LoVo (cell line): ENCODE measurements at places on chromosomes 16 and 17.

DNA sequence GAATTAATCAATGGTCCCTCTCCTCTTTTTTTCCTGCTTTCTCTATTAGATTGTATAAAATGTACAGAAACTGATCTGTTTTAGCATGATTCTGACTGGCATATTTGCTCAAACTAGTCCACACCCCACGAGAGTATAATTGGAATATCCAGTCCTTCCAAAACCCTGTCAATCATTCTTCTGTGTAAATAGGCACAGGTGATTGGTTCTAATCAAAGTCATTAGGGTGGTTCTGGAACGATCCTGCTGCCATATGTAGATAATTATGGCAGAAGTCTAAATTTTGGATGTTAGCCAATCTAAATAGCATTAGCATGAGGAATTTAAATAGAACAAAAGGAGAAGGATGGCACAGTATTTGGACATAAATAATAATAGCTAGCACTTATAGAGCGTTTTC is 165.7 kb downstream of the SHISA6 start:
- DNase-seq, result no peak

- no peak for DNase-seq
These were observed 22.6 kb downstream of the TBX2 start for GRCh38 chr17:61422116-61422799.

- DNase-seq, result peak; percentile 43
These were observed 802 bp downstream of the SETD6 start for GRCh38 chr16:58515871-58516767.

GRCh38 chr16:20944861-20945574 is 44.4 kb downstream of the LYRM1 start:
- no peak for DNase-seq

- DNase-seq, result no peak
These were observed 262.2 kb upstream of the PMFBP1 start for GRCh38 chr16:72434159-72434558.

DNA sequence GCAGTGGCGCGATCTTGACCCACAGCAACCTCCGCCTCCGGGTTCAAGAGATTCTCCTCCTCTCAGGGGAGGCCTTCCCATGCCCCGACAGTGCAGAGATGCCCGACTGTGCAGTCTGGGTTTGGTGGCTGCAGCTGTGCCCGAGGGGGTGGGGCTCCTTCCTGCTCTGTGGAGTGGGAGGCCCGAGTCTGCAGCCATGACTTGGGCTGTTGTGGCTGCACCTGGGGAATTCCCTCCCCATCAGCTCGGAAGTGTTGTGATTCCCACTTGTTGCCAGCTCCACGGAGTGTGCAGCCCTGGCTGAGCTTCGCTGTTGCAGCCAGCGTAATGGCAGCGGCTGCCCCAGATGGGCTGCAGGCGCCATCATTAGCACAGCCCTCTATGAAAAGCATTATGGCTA is 66.4 kb upstream of the SMIM36 start:
- no peak for DNase-seq

- DNase-seq, result no peak
These were observed 30.2 kb downstream of the SPHK1 start for GRCh38 chr17:76414334-76415295.

GRCh38 chr16:10765772-10766171 is 22.1 kb downstream of the NUBP1 start:
- no peak for DNase-seq

GRCh38 chr17:39750131-39751015 is 12.6 kb downstream of the GRB7 start:
- peak; percentile 89 for DNase-seq

DNA sequence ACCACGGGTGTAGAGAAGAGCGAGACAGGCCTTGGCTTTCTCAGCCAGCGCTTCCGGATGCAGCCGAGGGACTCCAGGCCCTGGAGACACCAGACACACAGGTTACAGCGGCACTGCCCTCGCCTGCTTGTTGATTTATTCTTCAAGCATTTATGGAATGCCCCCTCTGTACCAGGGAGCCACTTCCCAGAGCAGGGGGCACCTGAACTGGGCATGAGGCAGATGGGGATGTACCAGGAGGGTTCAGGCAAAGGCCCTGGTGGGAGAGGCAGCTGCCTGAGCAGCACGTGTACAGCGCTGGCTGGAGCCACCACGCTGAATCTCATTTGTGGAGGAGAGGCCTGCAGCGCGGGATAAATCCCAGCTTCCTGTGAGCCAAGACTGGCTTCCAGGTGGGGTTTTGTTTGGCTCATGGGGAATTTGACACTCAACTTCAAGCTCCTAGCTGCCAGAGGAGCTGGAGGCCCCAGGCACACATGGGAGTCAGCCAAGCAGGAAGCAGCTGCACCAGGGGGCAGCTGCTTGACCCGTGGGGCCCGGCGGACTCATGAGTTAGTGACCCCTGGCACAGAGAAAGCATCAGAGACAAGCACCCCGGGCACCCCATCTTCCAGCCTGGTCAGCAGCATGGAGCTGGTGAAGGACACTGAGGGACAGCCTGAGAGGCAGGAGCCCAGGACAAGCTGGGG is 59.7 kb downstream of the IL21R start:
- no peak for DNase-seq

GRCh38 chr16:81537721-81538561 is 93.3 kb downstream of the CMIP start:
- DNase-seq, result no peak

GRCh38 chr16:881219-882097 is 80.9 kb upstream of the GNG13 start:
- no peak for DNase-seq

DNA sequence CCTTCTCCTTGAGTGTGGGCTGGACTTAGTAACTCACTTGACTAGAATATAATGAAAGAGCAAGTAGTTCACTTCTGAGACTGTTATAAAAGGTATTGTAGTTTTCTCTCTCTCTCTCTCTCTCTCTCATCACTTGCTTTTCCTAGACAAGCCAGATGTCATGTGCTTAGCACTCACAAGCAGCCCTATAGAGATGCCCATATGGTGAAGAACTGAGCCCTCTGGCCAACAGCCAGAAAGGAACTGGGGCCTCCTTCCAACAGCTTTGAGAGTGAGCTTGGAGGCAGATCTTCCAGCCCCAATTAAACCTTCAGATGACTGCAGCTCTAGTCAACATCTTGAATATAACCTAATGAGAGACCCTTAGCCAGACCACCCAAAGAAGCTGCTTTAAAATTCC is 440.5 kb downstream of the GRIN2A start:
- DNase-seq, result no peak

- no peak for DNase-seq
These were observed 2.8 kb upstream of the MEAK7 start for GRCh38 chr16:84507011-84507982.

GRCh38 chr16:20744922-20745440 is 3.4 kb upstream of the THUMPD1 start:
- DNase-seq, result no peak

- DNase-seq, result peak; percentile 2
These were observed 26.6 kb upstream of the KCNG4 start for GRCh38 chr16:84266451-84266850.

- no peak for DNase-seq
These were observed 14.5 kb downstream of the KIF19 start for GRCh38 chr17:74340470-74341023.

GRCh38 chr17:71649941-71650350 is 470.9 kb upstream of the SOX9 start:
- DNase-seq, result no peak

GRCh38 chr17:19271780-19272357 is 34.7 kb downstream of the EPN2 start:
- DNase-seq, result no peak

GRCh38 chr17:20993863-20994778 is 48.7 kb downstream of the USP22 start:
- no peak for DNase-seq

GRCh38 chr16:85306071-85306792 is 194.0 kb upstream of the CIBAR2 start:
- no peak for DNase-seq
